ENCODE measurements at places on chromosomes 5 and 9. TPM values are rescaled to one million over a fixed set of nuclear protein-coding genes. Genes with fewer than 3 reads are reported as not detected.

The CATSPER3 gene
- total RNA-seq: 0.25 TPM

The ADAMTS13 gene
- 1.8 TPM for total RNA-seq

The ADAMTS16 gene
- total RNA-seq: not detected

The MAMDC4 gene
- total RNA-seq: 0.68 TPM

The PAEP gene
- total RNA-seq: not detected

The OR1J2 gene
- total RNA-seq: not detected

The SRA1 gene
- 41.2 TPM for total RNA-seq

The IL4 gene
- not detected for total RNA-seq

The BTNL8 gene
- total RNA-seq: not detected

The AKNA gene
- total RNA-seq: 4.2 TPM

The PCDHB3 gene
- total RNA-seq: 1.3 TPM

The PIP5K1B gene
- 0.06 TPM for total RNA-seq

The ADCY2 gene
- total RNA-seq: under 0.01 TPM

The PKN3 gene
- 2.8 TPM for total RNA-seq

The ABITRAM gene
- 6.9 TPM for total RNA-seq

The DND1 gene
- total RNA-seq: 0.13 TPM

The PROB1 gene
- 0.40 TPM for total RNA-seq

The DEPDC1B gene
- total RNA-seq: 4.9 TPM

The JAK2 gene
- total RNA-seq: 23.4 TPM

The SV2C gene
- total RNA-seq: under 0.01 TPM

The RNF180 gene
- 6.1 TPM for total RNA-seq

The PCDHB4 gene
- 0.68 TPM for total RNA-seq

The EIF4E1B gene
- total RNA-seq: not detected

The SPATA6L gene
- total RNA-seq: 0.79 TPM

The CCDC192 gene
- total RNA-seq: not detected

The MSH3 gene
- total RNA-seq: 12.5 TPM

The LEAP2 gene
- 0.06 TPM for total RNA-seq

The GGTA1 gene
- 1.3 TPM for total RNA-seq

The RANBP3L gene
- 0.31 TPM for total RNA-seq

The UBAP2 gene
- total RNA-seq: 14.9 TPM

The GDA gene
- under 0.01 TPM for total RNA-seq

The TEX48 gene
- total RNA-seq: not detected

The CBY3 gene
- not detected for total RNA-seq

The C9 gene
- total RNA-seq: 0.25 TPM

The NELFB gene
- total RNA-seq: 44.7 TPM

The IL9 gene
- total RNA-seq: not detected

The WDR38 gene
- not detected for total RNA-seq

The TNPO1 gene
- 359 TPM for total RNA-seq

The SAPCD2 gene
- total RNA-seq: 7.7 TPM

The GFI1B gene
- not detected for total RNA-seq
